Brain pericyte (primary cell): ENCODE measurements at places on chromosomes 4 and X.

- no peak for DNase-seq
Measured at GRCh38 chrX:125203365-125203736, 116.3 kb upstream of the TEX13C start.

DNA sequence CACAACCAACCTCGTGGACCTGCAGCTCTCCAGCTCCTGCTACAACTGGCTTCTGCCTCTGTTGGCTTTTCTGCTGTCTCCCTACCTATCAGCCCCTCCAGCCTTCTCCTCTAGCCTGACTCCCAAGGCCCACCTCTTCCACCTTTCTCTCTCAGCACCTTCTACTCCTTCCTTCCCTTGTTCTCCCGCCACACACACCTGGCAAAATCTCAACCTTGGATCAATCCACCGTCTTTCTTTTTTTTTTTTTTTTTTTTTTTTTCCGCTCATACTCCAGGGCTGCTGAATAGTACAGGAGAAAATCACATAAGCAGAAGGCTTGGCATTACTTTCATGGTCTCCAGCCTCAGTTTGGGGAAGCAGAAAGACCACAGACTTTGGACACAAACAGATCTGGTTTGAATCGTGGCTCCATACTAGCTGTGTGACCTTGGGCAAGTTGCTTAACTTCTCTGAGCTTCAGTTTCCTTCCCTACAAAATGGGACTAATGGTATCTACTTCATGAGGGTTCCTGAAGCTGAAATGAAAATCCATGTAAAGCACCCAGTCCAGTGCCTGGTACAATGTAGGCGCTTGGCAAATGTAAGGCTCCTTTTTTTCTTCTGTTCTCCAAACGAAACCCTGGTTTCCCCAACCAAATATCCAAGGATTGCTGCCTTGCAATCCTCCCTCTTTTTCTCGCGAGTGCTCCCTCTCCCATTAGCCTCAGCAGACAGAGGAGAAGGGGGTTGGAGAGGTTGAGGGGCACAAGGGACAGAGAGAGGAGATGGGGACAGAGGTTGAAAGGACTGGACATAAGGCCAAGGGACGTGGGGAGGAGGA lies 1.7 kb downstream of the FGD1 start:
- no peak for DNase-seq

- no peak for DNase-seq
Measured at GRCh38 chr4:70979445-70980008, 13.9 kb upstream of the DCK start.

DNA sequence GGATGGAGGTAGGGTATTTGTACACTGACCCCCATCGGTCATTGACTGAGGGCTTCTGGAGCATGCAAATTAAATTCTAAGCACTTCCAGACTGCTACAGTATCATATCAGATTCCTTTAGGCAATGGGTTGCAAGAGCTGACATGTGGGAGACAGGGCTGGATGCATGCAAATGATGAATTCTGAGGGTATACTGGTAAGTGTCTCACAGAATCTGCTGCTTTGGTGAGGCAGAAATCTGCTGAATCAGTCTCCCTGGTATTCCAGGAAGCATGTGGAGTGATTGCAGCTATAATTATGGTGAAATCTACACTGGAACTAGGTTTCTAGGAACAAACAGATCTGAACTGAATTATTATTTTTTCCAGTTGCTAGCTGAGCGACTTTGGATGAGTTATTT lies 684.9 kb upstream of the MAGEB2 start:
- no peak for DNase-seq

GRCh38 chrX:28946846-28947245 lies 359.6 kb downstream of the IL1RAPL1 start:
- no peak for DNase-seq

- DNase-seq, result no peak
Measured at GRCh38 chr4:104421566-104421965, 73.1 kb downstream of the CXXC4 start.

GRCh38 chr4:41678951-41679350 lies 69.6 kb downstream of the PHOX2B start:
- DNase-seq, result no peak

DNA sequence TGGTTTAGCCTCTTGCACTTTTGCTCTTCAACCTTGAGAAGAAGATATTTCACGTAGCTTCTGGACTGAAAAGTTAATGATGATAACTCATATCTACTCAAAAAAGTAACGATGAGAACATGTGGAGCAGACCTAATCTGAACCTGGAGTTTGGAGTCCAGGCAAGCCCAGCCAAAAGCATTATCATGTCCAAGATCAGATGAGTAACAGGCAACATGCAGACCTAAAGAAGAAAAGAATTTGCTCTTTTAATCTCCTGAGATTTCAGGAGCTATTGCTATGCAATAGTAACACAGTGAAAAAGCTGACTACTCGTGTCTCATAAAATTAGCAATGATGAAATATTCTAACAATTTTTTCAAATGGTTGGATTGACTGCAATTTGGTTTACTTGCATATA lies 21.8 kb upstream of the PPA2 start:
- no peak for DNase-seq

GRCh38 chrX:110322603-110323002 lies 4.7 kb upstream of the AMMECR1 start:
- DNase-seq, result no peak

DNA sequence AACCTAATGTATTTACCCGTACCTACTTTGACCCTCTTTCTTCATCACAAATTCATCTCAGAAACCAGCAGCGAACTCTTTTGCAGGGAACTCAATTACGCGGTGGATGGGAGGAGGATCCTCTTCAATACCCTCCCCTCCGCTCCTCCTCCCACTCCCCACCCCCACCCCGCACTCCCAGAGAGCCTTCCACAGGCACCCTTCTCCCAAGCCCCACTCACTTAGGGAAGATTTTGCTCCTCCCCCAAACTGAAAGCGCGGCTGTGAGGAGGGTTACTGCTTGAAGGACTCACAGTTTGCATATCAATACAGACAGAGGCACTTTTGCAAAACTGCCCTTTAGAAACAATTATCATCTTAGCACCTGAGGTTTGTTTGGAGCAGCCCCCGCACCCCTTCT lies 960 bp upstream of the IL1RAPL1 start:
- DNase-seq, result no peak

- no peak for DNase-seq
Measured at GRCh38 chrX:16603822-16604221, 46.1 kb upstream of the S100G start.

DNA sequence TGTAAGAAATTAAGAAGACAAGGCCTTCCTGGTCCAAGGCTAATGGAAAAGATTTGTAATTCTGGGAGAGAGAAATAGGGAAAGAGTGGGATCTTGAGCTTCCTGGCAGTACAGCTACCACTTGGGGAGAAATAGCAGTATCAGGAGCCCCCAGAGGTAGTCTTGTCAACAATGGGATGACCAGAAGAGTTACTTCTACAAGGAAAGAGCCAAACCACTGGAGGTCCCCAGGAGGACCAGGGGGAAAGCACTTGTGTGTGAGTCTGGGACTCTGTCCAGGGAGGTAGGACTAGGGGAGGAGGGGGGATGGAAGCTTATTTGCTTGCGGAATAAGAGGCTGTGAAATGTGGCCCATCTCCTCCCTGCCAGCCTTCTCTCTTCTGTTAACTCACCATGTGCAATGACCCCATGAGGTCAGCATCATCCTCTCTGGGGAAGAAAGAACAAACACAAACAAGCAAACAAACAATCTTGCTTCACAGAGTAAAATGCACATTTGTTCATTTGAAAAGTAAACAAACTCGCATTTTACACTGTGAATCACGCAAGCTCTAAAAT lies 160.1 kb downstream of the STK32B start:
- no peak for DNase-seq

GRCh38 chr4:141957416-141957815 lies 321.0 kb downstream of the IL15 start:
- no peak for DNase-seq

- DNase-seq, result no peak
Measured at GRCh38 chrX:119410027-119410819, 11.1 kb downstream of the SLC25A43 start.

DNA sequence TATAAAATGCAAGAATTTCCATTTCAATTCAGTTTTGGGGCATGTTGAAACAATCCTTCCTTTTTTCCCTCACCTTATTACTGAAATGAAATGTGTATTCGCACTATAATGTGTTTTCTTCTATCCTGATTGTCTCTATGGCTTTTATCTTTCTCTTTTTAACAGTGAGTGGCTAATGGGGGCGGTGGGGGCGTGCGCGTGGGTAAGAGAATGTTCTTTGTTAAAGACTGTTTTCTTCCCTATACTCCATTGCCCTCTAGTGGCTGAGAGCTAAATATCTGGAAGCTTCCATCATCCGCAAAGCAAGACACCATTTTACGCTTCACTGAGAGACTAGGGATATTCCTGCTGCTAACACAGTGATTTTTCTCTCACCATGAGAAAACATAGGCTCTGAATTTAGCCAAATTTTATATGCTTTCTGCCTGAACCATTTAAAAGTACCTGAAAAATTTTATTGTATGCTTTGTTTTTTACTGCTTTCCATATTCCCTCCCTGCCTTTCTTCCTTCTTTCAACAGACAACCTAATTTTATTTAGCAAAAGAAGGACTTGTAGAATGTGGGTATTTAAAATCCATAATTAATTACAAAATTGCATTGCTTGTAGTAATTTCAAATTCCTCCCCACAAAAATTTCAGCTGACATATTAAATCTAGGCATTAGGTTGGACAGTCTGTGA lies 194.0 kb downstream of the GASK1B start:
- peak; percentile 22 for DNase-seq

GRCh38 chr4:43754566-43754965 lies 694.0 kb downstream of the KCTD8 start:
- DNase-seq, result no peak

DNA sequence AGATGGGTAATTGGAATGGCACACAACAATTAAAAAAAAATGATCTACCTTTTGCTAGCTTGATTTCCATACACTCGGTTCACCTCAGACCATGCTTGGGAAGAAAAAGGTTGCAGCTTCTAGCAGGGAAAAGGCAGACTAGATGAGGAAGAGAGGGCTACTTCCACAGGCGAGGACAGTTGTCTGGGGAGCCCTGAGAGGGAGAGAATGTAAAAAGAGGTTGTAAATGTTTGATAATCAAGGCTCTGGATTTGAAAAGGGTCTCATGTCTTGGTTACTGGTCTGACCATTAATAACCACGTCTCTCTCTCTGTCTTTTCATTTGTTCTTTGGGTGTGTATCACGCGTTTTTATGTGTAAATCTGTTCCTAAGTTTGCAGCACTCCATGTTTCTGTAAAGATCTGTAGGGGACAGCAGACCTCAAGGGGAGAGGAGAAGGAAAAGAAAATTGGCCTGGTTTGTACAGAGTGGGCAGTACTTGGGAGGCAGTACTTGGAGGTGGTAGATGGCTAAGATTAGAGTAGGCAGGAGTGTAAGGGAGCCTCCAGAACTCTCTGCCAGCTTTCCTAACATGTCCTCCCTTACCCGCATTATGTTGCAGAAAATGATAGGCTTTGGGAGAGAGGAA lies 750 bp downstream of the ARMCX5 start:
- DNase-seq, result no peak

DNA sequence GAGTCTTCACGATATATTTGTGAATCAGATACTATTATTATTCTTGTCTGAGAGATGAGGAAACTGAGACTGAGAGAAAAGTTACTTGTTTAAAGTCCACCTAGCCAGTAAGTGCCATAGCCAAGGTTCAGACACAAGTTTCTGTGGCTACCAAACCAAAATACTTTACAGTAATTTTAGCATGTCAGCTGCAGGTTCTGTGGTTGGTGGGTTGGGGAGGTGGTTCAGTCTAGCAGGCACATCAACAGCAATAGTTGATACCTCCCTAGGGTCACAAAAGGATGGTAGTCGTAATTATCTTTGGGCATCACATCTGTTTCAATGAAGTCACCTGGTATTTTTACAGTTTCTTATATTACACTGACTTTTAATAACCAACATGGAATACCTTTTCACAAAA lies 35.6 kb upstream of the EDA2R start:
- DNase-seq, result no peak

GRCh38 chr4:57344296-57344695 lies 234.1 kb upstream of the IGFBP7 start:
- DNase-seq, result no peak

GRCh38 chr4:82360298-82361177 lies 13.3 kb downstream of the HNRNPD start:
- DNase-seq, result no peak

DNA sequence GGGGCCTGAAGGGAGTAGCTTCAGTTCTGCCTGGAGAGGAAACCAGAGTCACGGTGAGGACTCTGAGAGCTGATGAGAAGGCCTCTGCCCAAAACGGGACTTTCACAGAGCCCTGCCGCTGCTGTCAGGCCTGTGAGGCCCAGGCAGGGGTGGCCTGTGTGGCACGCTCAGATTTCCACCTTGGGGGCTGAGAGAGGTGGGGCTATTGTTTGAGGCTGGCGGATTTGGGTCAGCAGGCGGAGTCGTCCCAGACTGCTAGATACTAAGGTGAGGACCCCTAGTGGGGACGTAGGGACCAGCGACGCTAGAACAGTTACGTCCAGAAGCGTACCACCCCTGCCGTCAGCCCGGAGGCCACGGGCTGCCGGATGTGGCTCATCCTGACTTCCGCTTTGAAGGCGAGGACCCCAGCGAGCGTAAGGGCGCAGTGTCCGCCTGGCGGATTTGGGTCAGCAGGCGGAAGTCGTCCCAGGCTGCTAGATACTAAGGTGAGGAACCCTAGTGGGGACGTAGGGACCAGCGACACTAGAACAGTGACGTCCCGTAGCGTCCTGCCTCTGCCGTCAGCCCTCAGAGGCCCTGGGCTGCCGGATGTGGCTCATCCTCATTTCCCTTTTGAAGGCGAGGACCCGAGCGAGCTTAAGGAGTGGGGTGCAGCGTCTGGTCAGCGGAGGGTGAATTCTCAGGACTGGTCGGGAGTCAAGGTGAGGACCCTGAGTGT lies at the start of gene MAGEB1:
TSS of gene MAGEB1 (plus strand) at position 378 of the 721 bp plus-strand sequence. CDS start 3,348 bp downstream, outside the sequence.
- no peak for DNase-seq

DNA sequence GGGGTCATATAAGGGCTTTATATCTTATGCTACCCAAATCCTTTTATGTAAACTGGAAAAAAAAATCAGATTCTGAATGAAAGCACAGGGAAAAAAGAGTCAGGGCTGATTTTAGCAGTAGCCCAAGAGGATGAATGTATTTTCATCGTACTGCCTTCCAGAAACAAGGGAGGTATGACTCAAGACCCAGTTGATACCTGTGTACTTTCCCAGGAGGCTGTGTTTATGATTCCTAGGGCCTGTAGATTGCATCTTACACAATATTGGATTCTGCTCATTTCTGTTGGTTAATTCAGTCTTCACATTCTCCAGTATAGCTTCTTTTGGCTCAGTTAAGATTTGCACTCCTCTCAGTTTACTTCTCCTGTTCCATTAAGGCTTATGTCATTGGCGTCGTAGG lies 127.9 kb upstream of the LIMCH1 start:
- DNase-seq, result no peak

- no peak for DNase-seq
Measured at GRCh38 chrX:37746218-37746941, 33.5 kb upstream of the CYBB start.

- no peak for DNase-seq
Measured at GRCh38 chr4:75495476-75495875, 18.7 kb downstream of the RCHY1 start.
